ENCODE measurements at places on chromosomes 2 and 18.

DNA sequence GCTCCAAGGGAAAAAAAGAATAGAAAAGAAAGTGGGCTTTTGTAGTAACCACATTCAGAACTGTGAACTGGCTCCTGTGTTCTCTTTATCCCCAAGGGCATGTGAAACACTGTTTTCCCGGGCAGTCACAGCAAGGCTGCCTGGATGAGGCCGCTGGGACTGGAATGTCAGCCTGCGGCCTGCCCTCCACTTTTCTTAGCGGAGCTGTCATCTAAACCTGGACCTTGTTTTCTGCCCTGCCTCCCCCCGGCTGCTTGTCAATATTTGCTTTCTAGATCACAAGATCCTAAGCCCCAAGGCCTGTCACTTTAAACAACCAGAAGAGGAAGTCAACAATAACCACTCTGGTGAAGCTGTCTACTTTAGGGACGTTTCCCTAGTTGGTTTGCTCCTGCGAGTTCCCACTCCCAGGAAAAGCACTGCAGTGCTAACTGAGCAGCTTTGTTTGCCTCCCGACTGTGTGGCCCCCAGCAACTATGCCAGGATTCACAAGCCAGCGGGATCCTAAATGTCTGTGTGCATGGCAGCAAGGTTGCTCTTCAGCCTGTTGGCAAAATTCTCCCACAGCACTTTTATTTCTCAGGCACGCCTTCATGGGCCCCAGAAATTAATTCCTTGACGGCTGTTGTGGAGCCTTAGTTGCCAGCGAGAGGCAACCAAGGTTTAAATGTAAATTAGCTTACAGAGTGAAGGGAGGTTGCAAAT is 30.6 kb downstream of the SOWAHC start:
- no peaks in the 10 kb centered on the region for H3K36me3 ChIP-seq
- no peak overlapping the region for H3K4me3 ChIP-seq
- no peak for DNase-seq
- H3K4me1 ChIP-seq = no peaks in the 10 kb centered on the region
- H3K27me3 ChIP-seq = no peaks in the 10 kb centered on the region

- H3K4me3 ChIP-seq = no peak overlapping the region
- peak overlapping the region; percentile 93 for H3K27ac ChIP-seq
- peaks cover 32% of the 10 kb centered on the region for H3K4me1 ChIP-seq
Measured at GRCh38 chr2:100903534-100904258, 83.8 kb downstream of the NPAS2 start.

GRCh38 chr2:158181171-158181570 is 79.5 kb downstream of the UPP2 start:
- H3K27me3 ChIP-seq = no peaks in the 10 kb centered on the region
- H3K36me3 ChIP-seq = no peaks in the 10 kb centered on the region
- H3K4me3 ChIP-seq = no peak overlapping the region
- H3K27ac ChIP-seq = no peak overlapping the region
- H3K4me1 ChIP-seq = no peaks in the 10 kb centered on the region
- no peak for DNase-seq

GRCh38 chr2:27911458-27912210 is 21.1 kb downstream of the BABAM2 start:
- no peak overlapping the region for H3K27ac ChIP-seq
- H3K36me3 ChIP-seq = no peaks in the 10 kb centered on the region
- DNase-seq = no peak
- H3K4me1 ChIP-seq = peaks cover 24% of the 10 kb centered on the region
- no peaks in the 10 kb centered on the region for H3K27me3 ChIP-seq

DNA sequence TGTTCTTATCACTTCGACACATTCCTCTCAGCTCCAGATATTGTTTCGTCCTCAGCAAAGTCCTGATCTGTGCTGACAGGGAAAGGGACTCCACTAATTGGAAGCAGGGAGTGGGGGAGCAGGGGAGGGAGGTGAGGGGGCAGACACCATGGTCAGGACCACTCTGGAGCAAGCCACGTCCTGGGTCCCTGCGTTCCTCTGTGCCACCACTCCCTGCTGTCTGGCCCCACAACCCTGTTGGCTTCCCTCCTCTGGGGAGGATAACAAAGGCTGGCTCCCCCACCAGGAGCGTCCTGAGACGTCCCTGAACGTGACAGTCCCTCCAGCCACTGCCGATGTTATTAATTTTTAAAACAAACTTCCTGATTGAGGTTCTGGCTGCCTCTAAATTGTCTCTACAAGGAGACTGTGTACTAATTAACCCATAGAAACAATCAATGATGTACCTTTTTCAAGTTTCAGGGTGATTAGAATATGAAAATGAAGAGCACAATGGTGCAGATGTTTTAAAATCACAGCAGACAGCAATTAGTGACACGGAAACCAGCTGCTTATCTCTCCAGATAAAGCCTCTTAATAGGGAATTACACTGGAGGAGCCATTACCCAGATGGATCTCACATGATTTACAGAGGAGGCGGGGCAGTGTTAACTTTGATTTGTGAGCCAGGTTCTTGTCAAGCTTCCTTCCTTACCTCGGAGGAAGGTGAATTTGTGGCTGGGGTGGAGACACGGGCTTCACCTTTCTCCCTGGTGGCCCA is 257.5 kb downstream of the SETBP1 start:
- H3K4me3 ChIP-seq = no peak overlapping the region
- no peaks in the 10 kb centered on the region for H3K4me1 ChIP-seq
- no peaks in the 10 kb centered on the region for H3K36me3 ChIP-seq
- no peak for DNase-seq
- H3K27ac ChIP-seq = no peak overlapping the region
- no peaks in the 10 kb centered on the region for H3K27me3 ChIP-seq

DNA sequence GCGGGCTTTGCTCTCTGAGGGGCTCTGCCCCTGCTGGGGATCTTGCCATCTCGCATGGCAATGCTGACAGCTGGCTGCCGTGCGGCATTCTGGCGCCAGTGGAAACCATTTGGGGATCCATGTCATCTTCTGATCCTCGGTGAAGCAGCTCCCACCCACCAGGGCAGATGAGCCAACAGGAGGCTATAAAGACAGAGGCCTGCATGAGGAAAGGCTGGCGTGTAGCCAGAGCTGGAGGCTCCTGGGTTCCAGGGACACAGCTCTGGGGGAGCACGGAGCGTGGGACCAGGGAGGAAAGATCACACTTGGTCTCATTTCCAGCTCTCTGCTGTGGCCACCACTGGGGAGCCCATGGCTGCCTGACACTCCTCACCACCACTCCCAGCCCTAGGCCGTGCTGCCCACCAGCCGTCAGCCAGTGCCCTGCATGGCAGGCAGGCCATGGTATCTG is 145.8 kb downstream of the ZFP36L2 start:
- no peaks in the 10 kb centered on the region for H3K27me3 ChIP-seq
- peaks cover 41% of the 10 kb centered on the region for H3K4me1 ChIP-seq
- DNase-seq = no peak
- H3K4me3 ChIP-seq = no peak overlapping the region
- peak overlapping the region; percentile 99 for H3K27ac ChIP-seq

GRCh38 chr2:209160800-209161588 is 262.9 kb upstream of the MAP2 start:
- no peaks in the 10 kb centered on the region for H3K27me3 ChIP-seq
- no peak overlapping the region for H3K4me3 ChIP-seq
- no peak for DNase-seq
- H3K4me1 ChIP-seq = no peaks in the 10 kb centered on the region
- no peak overlapping the region for H3K27ac ChIP-seq
- H3K36me3 ChIP-seq = no peaks in the 10 kb centered on the region

DNA sequence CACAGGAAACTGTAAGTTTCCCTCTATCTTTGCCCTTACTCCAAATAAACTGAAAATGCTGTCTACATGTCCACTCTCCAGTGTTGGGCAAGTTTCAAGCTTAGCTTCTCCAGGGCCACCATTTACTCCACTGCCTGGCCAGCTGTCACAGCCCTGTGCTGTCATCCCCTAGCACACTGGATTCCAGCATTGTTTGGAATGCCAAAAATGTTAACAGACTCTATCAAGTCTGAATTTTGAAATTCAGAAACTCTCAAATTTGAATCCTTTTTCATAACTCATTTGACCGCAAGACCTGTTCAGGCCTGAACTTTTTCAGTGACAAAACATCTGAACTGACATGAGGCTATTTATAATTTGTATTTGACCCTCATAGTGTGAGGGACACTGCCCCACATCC is 5.2 kb upstream of the ARHGAP28 start:
- no peak for DNase-seq
- no peak overlapping the region for H3K4me3 ChIP-seq
- H3K27ac ChIP-seq = no peak overlapping the region

DNA sequence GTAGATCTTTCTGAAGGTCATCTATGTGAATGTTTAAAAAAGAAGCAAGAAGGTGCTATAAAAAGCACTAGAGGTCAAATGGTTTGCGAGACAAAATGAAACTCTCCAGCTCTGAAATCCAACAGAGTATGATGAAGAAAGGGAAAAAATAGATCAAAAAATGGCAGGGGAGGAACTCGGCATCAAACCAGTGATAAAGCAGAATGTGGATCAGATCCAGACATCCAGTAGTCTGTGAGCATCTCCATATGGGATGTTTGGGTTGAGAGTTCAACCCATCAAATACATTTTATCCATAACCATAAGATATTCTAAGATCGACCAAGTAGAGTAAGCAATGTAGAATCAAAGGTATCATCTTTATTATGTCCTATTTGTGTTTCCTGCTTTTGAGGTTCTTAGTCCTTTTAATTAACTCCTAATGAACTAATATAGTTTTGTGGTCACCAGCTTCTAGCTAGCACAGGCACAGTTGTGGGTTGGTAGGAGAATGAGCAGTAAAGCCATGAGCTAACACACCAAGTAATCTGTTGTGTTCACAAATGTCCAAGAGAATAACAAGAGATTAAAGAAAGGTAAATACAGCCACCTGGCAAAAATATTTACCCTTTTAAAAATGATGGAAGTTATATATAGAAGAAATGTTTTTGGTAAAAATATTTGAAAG is 160.9 kb downstream of the NEDD4L start:
- peaks cover 38% of the 10 kb centered on the region for H3K4me1 ChIP-seq
- no peak for DNase-seq
- no peak overlapping the region for H3K4me3 ChIP-seq
- no peaks in the 10 kb centered on the region for H3K27me3 ChIP-seq

GRCh38 chr2:168589236-168590211 is 133.5 kb downstream of the CERS6 start:
- H3K27me3 ChIP-seq = no peaks in the 10 kb centered on the region
- no peak overlapping the region for H3K27ac ChIP-seq
- no peak for DNase-seq
- H3K4me1 ChIP-seq = peaks cover 7% of the 10 kb centered on the region

- no peak overlapping the region for H3K27ac ChIP-seq
- no peaks in the 10 kb centered on the region for H3K4me1 ChIP-seq
- peaks cover 4% of the 10 kb centered on the region for H3K27me3 ChIP-seq
- no peak for DNase-seq
Measured at GRCh38 chr2:141899740-141900139, 231.1 kb downstream of the LRP1B start.

DNA sequence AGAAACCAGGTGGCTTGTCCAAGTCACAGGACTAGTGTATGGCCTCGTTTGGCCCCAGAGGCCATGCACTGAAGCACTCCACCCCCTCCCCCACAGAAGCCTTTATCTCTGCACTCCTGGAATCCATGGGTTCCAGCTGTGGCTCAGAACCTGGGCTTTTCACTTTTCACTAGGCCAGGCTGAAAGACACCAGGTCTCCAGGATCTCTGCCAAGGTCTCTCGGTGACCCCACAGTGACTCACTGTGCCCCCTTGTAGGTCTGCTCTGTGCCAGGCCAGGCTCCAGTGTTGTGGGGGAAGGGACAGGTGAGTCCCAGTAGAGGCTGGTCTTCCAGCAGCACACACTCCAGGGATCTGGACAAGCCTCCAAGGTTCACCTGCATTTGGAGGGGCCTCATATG is 31.0 kb upstream of the GLI2 start:
- no peak overlapping the region for H3K4me3 ChIP-seq
- H3K36me3 ChIP-seq = no peaks in the 10 kb centered on the region
- H3K27ac ChIP-seq = no peak overlapping the region

DNA sequence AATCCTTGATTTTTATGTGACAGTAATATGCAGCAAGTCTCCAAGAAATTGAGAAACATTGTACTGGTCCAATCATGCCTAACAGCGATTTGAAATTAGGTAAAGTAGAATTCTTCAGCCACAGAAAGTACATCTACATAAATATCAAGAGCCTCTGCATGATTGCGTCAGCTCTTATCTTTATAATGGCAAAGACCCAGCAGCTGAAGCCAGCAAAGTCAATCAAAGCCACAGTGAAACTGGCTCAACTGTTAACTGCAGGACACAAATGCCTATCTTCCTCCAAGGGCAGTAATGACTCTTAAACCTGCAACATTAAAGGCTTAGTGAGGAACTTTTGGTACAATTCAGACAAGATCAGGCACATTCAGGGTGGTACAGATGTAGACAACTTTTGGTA is 102.5 kb downstream of the BARD1 start:
- no peak for DNase-seq
- no peaks in the 10 kb centered on the region for H3K36me3 ChIP-seq
- no peak overlapping the region for H3K27ac ChIP-seq
- no peaks in the 10 kb centered on the region for H3K27me3 ChIP-seq
- no peak overlapping the region for H3K4me3 ChIP-seq
- no peaks in the 10 kb centered on the region for H3K4me1 ChIP-seq

GRCh38 chr2:107585851-107586250 is 240.8 kb upstream of the RGPD4 start:
- no peak overlapping the region for H3K4me3 ChIP-seq
- peak overlapping the region; percentile 47 for H3K27ac ChIP-seq
- no peaks in the 10 kb centered on the region for H3K27me3 ChIP-seq
- peaks cover 34% of the 10 kb centered on the region for H3K4me1 ChIP-seq
- H3K36me3 ChIP-seq = no peaks in the 10 kb centered on the region
- DNase-seq = no peak

DNA sequence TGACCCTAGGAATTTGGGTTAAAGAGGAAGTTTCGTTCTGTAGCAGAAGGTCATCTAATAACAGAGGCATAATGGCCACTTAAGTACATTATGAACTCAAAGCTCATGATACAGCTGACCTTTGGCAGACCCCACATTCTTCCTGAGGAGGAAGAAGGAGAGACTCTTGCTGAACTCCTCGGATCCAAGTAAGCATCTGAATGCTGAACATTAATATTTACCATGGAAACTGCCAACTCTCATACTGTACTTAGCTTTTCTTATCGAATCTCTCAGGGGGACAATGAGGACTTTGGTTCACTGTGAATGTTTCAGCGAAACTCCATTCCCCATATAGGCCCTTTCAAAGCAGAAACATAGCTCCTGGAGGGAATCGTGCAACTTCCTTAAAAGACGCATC is 781.4 kb upstream of the GYPC start:
- H3K27me3 ChIP-seq = no peaks in the 10 kb centered on the region
- no peaks in the 10 kb centered on the region for H3K4me1 ChIP-seq
- DNase-seq = no peak

Measured in RWPE2 (cell line).